Fibroblast of skin of right biceps (primary cell): ENCODE measurements at places on chromosomes 16 and 17.
A peak's percentile ranks its signal among the peaks of the same experiment; 100 is the strongest.

DNA sequence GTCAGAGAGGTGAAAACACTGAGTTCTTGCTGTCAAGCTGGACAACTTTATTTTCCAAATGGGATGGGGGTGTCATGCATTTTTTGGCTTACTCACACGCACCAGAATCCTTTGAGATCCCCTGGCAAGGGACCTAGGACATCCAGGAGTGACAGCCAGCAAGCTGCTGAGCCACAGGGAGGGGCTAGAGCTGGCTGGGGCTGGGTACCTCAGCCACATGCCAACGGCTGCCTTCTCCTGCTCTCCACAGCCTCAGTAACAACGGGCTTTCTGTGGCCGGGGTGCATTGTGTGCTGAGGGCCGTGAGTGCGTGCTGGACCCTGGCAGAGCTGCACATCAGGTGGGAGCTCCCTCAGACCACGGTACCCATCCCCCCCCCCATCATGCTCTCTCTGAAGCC lies 47.6 kb downstream of the NLRC5 start:
- no peak for DNase-seq

GRCh38 chr16:17302620-17303019 lies 168.1 kb downstream of the XYLT1 start:
- DNase-seq = peak; percentile 50

- DNase-seq = peak; percentile 89
These were observed 199.8 kb downstream of the CYB561 start for GRCh38 chr17:63246344-63246743.

DNA sequence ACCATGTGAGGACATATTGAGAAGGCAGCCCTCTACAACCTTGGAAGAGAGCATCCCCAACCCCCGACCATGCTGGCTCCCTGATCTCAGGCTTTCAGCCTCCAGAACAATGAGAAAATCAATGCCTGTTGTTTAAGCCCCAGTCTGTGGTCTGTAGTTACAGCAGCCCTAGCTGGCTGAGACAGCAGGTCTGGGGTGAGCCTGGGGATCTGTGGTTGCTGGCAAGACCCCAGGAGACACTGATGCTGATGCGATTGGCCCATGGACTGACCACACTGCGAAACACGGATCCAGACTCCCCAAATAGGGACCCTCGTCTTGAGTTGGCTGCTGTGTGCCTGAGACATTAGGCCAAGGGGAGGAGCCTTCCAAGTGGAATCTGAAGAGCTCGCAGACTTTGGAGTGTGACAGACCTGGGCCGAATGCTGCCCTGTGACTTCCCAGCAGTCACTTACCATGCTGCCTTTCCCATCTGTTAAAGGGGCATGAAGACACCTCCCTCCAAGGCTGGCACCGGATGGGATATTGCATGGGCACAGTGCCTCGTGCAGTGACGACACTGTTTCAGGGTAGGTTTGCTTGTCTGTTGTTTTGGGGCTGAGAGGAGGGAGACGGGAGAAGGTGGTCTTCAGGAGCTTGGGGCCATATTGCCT lies 147.8 kb upstream of the RPL38 start:
- DNase-seq = no peak

DNA sequence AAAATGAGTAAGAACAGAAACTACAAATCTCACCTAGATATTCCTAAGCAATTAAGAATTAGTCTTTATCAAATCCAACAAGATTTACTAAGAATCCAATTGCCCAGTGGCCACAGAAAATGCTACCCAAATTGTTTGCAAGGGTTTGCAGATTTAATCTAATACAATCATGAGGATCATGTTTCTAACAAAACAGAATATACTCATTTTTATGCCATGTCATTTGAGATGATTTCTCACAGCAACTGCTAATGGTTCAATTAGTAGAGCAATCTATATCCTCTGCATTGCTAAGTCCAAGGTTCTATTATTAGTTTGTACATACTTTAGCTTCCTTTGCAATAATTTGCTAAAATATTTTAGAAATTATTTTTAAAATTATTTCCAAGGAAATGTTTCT lies 41.2 kb downstream of the HELZ start:
- DNase-seq = no peak

DNA sequence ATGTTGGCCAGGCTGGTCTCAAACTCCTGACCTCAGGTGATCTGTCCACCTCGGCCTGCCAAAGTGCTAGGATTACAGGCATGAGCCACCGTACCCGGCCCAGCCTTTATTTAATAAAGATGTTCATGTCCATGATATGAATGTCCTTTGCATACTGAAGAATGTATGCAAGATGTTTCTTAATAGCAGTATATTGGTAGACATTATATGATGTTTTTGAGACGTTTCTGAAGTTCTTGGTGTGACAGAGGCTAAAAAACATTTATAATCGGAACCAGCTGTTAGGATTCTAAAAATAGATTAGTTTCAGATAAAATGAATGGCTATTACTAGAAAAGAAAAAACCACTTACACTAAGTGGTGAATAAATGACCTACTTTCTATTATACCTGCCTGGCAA lies 11.8 kb downstream of the PDZD9 start:
- peak; percentile 48 for DNase-seq
